Neural crest cell (in vitro differentiated cells): ENCODE measurements at places on chromosomes 6 and 20. TPM values are rescaled to one million over a fixed set of nuclear protein-coding genes. Genes with fewer than 3 reads are reported as not detected.

DNA sequence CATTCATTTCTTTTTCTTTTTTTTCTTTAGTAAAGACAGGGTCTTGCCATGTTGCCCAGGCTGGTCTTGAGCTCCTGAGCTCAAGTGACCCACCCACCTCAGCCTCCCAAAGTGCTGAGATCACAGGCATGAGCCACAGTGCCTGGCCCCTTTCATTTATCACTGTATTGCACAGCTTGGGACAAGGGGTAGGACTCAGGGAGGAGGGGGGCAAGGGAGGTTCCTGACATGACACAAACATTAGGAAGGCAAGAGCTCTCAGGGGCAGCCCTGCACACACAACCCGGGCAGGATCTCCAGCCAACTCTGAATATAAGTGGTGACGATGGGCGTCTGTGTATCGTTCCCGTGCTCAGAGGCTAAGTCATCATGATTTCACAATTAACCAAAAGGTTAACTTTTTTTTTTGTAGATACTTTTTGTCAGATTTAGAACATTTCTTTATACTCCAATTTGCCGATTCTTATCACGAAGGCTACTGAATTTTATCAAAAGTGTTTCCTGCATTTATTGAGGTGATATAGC is 19.9 kb downstream of the SLC2A4RG start:
- no peak for DNase-seq
- H3K27me3 ChIP-seq, result no peaks in the 10 kb centered on the region
- H3K27ac ChIP-seq, result peak overlapping the region; percentile 62
- H3K4me3 ChIP-seq, result no peak overlapping the region
- H3K4me1 ChIP-seq, result peaks cover 8% of the 10 kb centered on the region

GRCh38 chr6:124164343-124164742 is 360.7 kb downstream of the NKAIN2 start:
- no peak for DNase-seq
- H3K27me3 ChIP-seq, result no peaks in the 10 kb centered on the region
- H3K27ac ChIP-seq, result no peak overlapping the region
- H3K4me3 ChIP-seq, result no peak overlapping the region
- no peaks in the 10 kb centered on the region for H3K4me1 ChIP-seq

DNA sequence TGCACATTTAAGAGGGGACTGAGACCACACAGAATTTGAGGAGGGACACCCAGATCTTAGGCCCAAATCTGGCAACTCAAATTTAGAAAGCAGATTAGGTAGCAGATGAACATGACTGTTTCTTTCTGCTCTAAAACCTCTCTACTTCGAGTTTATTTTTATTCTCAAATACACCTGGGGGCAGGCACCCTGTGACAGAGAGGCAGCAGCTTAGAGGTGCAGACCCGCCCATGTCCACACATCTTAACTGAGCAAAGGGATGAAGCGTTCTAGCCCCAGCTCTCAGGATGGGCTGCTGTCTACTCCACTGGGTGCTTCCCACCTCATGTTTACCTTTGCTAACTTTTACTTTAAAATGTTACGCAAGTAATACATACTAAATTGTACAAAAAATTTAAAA is 125.0 kb downstream of the SLC23A2 start:
- H3K4me3 ChIP-seq, result no peak overlapping the region
- no peak for DNase-seq
- H3K27me3 ChIP-seq, result no peaks in the 10 kb centered on the region
- no peak overlapping the region for H3K27ac ChIP-seq
- peaks cover 21% of the 10 kb centered on the region for H3K4me1 ChIP-seq

- H3K4me3 ChIP-seq, result no peak overlapping the region
- DNase-seq, result no peak
- peak overlapping the region; percentile 43 for H3K27ac ChIP-seq
- peaks cover 16% of the 10 kb centered on the region for H3K4me1 ChIP-seq
- H3K27me3 ChIP-seq, result peaks cover 4% of the 10 kb centered on the region
These were observed 31.3 kb upstream of the MRGBP start for GRCh38 chr20:62765021-62765420.

DNA sequence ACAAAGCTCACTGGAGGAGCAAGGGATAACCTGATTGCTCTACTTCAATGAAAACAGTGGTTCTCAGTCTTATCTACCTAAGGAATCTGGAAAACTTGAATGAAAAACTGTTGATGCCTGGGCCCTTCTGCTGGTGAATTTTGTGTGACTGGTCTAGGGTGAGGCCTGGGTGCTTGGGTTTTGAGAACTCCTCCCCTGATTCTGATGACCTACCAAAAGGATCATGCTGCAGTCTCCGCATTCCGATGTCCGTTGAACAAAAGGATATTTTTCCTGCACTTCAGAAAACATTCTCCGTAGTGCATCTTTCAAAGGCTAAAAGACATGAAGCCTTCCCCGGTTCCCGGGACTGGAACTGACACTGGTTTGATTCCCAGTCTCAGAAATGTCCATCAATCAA is 157.9 kb downstream of the SYNDIG1 start:
- H3K4me3 ChIP-seq, result no peak overlapping the region
- no peak for DNase-seq
- H3K4me1 ChIP-seq, result peaks cover 8% of the 10 kb centered on the region

- no peaks in the 10 kb centered on the region for H3K27me3 ChIP-seq
- DNase-seq, result no peak
- no peak overlapping the region for H3K27ac ChIP-seq
- H3K36me3 ChIP-seq, result no peaks in the 10 kb centered on the region
These were observed 171.6 kb downstream of the FOXC1 start for GRCh38 chr6:1781152-1781816.

DNA sequence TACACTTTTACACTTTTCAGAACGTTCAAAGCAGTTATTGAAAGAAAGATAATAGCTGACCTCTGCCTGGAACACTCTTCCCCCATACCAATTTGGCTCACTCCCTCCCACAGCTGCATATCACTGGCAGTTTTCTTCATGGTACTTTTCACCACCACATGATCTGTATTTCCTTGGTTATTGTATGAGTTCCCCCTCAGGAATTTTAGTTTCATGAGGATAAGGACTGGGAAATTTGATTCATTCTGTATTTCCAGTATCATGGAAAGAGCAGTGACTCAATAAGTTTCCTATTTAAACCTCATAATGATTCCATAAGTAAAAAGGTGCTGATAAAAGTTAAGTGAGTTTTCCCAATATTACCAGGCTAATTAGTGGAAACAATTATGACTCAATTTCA is 16.0 kb downstream of the HTR1B start:
- no peaks in the 10 kb centered on the region for H3K27me3 ChIP-seq
- DNase-seq, result no peak
- no peak overlapping the region for H3K4me3 ChIP-seq
- no peak overlapping the region for H3K27ac ChIP-seq

DNA sequence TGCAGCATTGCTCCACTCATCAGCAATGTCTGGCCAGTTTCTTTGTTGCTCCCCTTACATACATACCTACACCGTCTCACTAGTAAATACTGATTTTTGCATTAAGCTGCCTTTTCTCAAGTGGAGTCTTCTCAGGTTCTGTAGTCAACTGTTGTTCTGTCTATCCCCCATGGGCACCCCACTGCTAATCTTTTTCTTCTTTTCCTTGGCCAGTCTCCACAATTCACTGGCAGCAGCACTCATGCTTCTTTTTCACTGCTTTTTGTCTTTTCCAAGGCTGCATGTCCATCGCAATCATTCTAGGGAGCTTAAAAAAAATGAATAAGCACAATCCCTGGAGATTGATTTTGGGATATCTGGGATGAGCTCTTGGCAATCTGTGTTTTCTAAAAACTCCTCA is 10.3 kb upstream of the ERVFRD-1 start:
- H3K4me3 ChIP-seq, result no peak overlapping the region
- peaks cover 32% of the 10 kb centered on the region for H3K4me1 ChIP-seq
- peak overlapping the region; percentile 1 for H3K27ac ChIP-seq
- DNase-seq, result no peak

DNA sequence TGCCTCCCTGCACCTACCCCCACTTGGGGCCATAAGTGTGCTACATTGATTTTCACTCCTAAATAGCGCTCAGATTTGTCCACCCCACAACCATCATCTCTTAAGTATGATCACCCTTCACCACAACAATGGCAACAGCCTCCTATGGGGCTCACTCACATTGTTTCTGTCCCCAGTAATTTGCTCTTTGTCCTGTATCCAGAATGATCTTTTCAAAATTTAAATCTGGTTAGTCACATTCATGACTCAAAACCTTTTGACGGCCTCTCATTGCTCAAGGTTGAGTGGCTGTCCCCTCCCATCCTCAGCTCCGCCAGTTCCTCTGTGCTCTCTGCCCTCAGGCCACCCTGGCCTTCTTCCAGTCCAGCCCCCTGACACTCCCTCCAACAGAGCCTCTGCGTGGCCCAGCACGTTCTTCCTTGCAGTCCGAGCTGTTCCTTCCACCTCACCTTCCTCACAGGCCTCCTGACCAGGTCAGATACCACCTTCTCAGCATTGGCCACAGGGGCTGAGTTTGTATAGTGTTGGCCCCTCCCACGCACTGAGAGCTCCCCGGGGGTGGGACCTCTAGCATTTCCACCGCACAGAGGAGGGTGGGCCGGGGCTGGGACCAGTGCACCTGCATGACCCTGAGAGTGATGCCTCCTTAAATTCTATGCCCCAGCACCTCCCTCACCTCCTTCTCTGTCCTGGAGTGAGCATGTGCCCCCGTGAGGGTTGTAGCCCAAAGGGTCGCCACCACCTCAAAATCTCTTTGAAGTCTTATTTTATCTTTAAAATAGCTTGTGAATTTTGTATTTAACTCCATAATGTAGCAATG is 2.4 kb upstream of the PPP1R3G start:
- peaks cover 14% of the 10 kb centered on the region for H3K4me1 ChIP-seq
- H3K27me3 ChIP-seq, result peaks cover 50% of the 10 kb centered on the region
- peak overlapping the region; percentile 67 for H3K4me3 ChIP-seq
- no peaks in the 10 kb centered on the region for H3K36me3 ChIP-seq
- DNase-seq, result no peak
- no peak overlapping the region for H3K27ac ChIP-seq

DNA sequence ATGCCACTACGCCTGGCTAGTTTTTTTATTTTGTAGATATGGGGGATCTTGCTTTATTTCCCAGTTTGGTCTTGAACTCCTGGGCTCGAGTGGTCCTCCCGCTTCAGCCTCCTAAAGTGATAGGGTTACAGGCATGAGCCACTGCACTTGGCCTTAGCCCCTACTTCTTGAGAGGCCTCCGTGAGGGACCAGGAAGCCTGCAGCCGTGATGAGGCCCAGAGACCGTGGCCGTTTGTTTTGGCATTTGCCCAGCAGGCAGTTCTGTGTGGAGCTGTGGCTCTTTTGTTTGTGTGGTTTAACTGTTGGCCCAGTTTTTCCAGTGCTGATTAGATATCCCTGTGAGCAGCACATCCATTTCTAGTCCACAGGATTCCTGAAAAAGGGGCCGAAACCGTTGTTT is 39.8 kb downstream of the SRSF3 start:
- no peak overlapping the region for H3K4me3 ChIP-seq
- no peaks in the 10 kb centered on the region for H3K27me3 ChIP-seq
- no peak for DNase-seq
- no peak overlapping the region for H3K27ac ChIP-seq

- peak overlapping the region; percentile 4 for H3K27ac ChIP-seq
- no peak for DNase-seq
- H3K36me3 ChIP-seq, result no peaks in the 10 kb centered on the region
- no peaks in the 10 kb centered on the region for H3K27me3 ChIP-seq
- H3K4me3 ChIP-seq, result no peak overlapping the region
These were observed 16.6 kb downstream of the DSE start for GRCh38 chr6:116387374-116387773.

DNA sequence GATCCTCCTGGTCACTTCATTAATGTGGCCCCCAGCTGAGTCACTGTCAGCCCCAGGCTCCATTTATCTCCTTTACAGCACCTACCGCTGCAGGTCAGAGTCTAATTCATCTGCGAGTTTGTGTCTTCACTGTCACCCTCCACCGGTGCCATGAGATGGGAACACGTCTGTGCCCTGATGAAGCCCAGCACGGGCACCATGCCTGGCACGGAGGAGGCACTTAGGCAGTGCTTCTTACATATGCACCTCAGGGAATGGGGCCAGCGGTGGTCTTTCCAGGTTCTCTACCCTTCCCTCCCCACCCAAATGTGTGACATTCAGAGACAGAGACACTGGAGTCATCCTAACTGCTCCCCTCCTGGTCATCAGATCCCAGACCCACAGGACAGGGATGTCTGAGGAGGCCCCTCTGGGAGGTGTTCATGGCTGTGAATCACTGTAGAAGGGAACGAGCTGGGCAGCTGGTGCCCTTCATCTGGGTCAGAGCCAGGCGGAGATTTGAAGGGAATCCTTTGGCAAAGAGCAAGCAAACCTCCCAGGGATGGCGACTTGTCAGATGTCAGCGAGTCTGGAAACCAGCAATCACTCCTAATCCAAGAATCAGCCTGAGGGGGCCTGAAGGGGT is 364.6 kb downstream of the PREX1 start:
- DNase-seq, result no peak
- H3K4me1 ChIP-seq, result peaks cover 27% of the 10 kb centered on the region

- H3K4me1 ChIP-seq, result no peaks in the 10 kb centered on the region
- H3K4me3 ChIP-seq, result no peak overlapping the region
- DNase-seq, result no peak
These were observed 29.7 kb downstream of the VPS52 start for GRCh38 chr6:33241968-33242367.

DNA sequence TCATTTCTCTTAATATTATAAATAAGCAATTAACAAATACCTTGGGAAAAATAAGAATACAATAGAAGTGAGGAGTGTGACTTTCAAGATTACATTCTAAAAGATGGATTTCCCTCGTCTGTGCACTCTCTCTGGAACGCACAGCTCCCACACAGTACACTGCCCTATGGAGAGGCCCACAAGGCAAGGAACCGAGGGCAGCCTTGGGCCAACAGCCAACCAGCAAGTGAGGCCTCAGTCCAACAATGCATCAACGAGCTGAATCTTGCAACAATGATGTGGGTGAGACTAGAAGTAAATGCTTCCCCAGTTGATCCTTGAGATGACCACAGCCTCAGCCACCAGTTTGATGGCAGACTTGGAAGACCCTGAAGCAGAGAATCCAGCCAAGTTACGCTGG is 34.5 kb upstream of the AVP start:
- peaks cover 6% of the 10 kb centered on the region for H3K4me1 ChIP-seq
- no peak overlapping the region for H3K27ac ChIP-seq
- H3K27me3 ChIP-seq, result no peaks in the 10 kb centered on the region
- H3K4me3 ChIP-seq, result no peak overlapping the region
- no peak for DNase-seq

DNA sequence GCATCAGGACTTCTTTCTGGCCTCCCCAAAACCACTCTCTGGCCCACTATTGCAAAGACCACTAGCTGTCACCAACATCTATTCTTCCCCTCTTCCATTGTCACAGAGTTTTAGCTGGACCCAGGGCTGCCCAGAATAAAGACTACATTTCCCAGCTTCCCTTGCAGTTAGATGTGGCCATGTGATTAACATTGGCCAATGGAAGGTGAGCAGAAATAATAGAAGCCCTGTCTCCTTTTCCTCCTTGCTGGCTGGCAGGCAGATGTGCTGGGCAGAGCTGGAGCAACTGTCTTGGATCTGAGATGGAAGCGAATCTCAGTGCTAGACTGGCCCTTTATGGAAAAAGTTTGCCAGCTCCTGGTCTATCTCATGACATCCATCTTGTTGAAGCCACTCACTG is 97.0 kb downstream of the KCNB1 start:
- no peak for DNase-seq
- H3K4me1 ChIP-seq, result peaks cover 19% of the 10 kb centered on the region
- no peak overlapping the region for H3K27ac ChIP-seq
- H3K27me3 ChIP-seq, result no peaks in the 10 kb centered on the region
- no peak overlapping the region for H3K4me3 ChIP-seq
- no peaks in the 10 kb centered on the region for H3K36me3 ChIP-seq

NKAPL gene
- not detected in 2 replicates for total RNA-seq

MPIG6B gene
- total RNA-seq, result not detected in 2 replicates

PDE10A gene
- 23.7 and 26.2 TPM in 2 replicates for total RNA-seq

SLCO4A1 gene
- 7.0 and 8.2 TPM in 2 replicates for total RNA-seq

GSTA3 gene
- not detected in 2 replicates for total RNA-seq

SGK2 gene
- 1.0 and 1.6 TPM in 2 replicates for total RNA-seq

TFAP2A gene
- 8.2 and 9.6 TPM in 2 replicates for total RNA-seq
